Activated CD4-positive, alpha-beta T cell treated with anti-CD3 and anti-CD28 coated beads, Interleukin-2, amount 50 U/mL, for 1 hour (primary cell): ENCODE measurements at places on chromosomes 1 and 21.

DNA sequence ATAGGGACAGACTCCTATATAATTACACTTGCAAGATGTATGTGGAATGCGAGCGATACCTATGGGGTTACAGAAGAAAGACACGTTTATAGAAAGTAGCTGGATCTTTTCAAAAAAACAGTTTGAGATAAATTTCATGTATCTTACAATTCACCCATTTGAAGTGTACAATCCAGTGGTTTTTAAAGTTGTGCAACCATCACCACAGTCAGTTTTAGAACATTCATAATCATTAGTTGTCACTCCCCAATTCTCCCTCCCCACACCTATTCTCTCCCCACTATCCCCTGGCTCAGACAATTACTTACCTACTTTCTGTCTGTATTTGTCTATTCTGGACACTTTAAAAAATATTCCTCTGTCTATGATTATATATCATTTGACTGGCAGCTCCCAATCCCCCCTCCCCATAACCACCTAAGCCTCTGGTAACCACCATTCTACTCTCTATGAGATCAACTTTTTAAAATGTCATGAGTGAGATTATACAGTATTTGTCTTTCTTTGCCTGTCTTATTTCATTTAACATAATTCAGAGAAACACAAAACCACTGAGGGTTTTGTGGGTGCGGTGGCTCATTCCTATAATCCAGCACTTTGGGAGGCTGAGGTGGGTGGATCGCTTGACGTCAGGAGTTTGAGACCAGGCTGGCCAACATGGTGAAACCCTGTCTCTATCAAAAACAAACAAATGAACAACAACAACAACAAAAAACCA, 39.1 kb downstream of the MRPS6 start:
- no peak for DNase-seq

- no peak for DNase-seq
These were observed 44.7 kb upstream of the POFUT2 start for GRCh38 chr21:45332415-45332814.

GRCh38 chr1:186618401-186619170, 61.6 kb downstream of the PTGS2 start:
- peak; percentile 13 for DNase-seq

DNA sequence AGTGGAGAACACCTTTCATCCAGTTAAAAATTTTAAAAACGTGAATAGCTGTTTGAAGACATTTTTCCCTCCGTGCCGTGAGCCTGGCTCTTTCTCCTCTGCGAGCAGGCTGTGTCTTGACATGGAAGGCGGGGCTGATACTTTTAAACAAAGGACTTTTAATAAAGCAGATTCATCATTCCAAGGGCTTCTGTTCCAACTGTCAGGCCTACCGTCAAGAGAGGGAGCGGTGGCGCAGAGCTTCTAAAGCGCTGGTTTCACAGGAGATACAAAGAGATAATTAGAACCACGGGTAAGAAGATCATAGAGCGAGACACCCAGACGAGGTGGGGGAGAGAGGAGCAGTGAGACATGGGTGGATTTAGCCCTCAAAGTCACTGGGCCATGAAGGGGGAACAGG, 247.4 kb upstream of the C1orf174 start:
- DNase-seq = no peak

- no peak for DNase-seq
These were observed 19.1 kb downstream of the SRSF4 start for GRCh38 chr1:29162476-29163138.

GRCh38 chr1:181135815-181136737, 47.6 kb downstream of the IER5 start:
- DNase-seq = no peak

DNA sequence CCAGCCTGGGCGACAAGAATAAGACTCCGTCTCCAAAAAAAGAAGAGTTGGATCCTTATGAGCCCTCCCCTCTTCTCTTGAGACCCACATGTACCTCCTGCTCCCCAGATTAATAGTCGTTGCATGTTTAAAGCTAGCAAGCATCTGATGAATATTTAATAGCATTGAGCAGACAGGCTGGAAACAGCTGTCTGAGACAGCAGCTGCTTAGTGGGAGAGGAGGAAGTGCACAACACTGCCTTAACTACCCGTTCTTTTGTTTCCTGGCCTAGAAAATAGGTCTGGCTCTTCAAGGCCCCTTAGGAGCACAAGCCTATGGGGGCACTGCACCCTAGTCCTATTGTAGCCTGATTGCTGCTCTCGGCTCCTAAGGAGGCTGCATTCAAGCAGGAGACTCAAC, 17.3 kb upstream of the TMEM39B start:
- no peak for DNase-seq

DNA sequence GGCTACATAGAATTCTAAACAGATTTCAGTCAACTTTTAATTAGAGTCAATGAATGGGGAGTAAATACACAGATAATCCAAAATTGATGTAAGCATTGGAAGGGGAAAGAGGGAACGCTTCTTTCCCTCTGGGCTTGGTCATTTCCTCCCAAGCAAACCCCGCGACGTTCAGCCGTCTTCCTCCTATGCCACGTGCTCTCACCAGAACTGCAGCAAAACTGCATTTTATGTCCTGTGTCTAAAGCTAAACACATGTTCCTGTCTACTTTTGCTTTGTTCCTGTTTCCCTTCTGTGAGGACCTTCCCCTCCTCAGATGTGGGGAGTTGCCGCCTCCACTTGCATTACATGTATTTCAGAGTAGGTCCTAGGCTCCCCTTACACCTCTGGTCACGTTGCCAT, 27.2 kb downstream of the UTP25 start:
- DNase-seq = no peak

DNA sequence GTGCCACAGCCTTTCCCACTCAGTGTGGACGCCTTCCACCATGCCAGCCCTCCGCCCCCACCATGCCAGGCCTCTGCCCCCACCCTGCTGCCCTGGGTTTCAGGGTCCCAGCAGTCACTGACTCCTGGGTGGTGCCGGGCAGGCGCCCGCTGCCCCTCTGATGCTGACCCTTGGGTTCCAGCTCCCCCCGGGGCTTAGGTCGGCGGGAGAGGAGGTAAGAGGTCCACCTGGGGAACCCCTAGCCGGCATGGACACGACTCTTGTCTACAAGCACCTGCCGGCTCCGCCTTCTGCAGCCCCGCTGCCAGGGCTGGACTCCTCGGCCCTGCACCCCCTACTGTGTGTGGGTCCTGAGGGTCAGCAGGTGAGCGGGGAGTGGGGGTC, 7.0 kb upstream of the PFKL start:
- DNase-seq = no peak

DNA sequence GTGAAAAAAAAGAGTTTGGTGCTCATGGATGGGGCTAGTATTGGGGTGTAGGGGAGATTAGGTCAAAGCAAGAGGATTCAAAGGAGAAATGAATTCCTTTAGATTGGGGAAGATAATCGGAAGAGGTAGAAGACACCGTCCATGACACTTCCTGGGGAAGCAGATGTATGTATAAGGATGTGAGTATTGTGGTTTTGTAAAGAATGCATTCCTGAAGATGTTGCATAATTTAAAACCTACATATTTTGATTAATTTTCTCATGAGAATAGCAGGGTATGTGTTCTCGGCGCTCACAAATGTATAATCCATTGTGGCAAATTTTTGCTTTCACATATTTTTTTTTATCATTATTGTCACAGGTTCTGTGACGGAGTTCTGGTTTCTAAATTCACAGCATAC, 5.5 kb upstream of the LGALS8 start:
- DNase-seq = no peak
